Upper lobe of left lung (tissue), 6 donors: ENCODE measurements at places on chromosomes 2 and 18. TPM values are rescaled to one million over a fixed set of nuclear protein-coding genes. Genes with fewer than 3 reads are reported as not detected.

DNA sequence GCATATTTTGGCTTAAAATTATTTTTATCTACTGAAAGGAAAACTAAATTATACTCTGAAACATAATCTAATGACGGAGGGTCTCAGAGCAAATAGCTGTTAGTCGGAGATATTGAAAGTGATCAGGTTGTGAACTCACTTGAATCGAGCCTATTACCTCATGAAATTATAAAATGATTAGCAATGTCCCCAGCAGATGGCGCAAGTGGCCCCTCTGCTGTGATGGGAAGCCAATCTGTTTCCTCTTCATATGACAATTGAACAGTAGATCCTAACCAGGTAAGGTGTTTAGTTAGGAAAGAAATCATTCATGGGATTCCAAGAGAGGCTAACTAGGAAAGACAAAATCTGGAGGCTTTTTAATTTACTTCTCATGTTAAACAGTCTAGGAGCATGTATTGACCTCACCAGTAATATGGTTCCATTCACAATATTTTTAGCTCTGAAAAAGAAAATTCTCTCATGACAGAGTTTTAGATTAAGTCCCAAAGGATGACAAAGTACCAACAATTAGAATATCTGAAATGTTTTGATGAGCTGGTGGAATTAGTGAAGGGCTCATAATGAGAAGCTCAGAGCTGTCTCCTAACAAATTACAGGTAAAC, 29.9 kb upstream of the MPPE1 start:
- no peak for DNase-seq

GRCh38 chr2:234422981-234423431, 73.9 kb downstream of the ARL4C start:
- peak; percentile 41 for DNase-seq

GRCh38 chr2:25387876-25388449, 46.2 kb upstream of the DNMT3A start:
- DNase-seq = peak; percentile 77

DNA sequence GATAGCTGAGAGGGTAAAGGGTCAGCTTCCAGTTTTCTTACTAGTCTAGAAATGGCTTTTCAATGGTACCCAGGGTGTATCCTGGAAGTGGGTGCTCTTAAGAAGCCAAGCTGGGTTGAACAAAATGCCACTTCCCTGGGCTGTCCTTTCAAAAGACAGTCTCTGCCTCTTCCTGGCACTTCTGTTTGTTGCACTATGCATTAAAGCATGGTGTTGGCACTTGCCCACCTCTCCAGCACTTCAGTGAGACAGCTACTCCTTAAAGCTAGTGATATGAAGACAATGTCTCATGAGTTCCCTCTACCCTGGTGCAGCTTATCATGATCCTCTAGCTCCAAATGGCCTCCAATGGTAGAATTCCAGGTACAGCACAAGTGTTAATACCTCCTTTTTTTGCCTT, 74.3 kb upstream of the IGFBP5 start:
- no peak for DNase-seq

DNA sequence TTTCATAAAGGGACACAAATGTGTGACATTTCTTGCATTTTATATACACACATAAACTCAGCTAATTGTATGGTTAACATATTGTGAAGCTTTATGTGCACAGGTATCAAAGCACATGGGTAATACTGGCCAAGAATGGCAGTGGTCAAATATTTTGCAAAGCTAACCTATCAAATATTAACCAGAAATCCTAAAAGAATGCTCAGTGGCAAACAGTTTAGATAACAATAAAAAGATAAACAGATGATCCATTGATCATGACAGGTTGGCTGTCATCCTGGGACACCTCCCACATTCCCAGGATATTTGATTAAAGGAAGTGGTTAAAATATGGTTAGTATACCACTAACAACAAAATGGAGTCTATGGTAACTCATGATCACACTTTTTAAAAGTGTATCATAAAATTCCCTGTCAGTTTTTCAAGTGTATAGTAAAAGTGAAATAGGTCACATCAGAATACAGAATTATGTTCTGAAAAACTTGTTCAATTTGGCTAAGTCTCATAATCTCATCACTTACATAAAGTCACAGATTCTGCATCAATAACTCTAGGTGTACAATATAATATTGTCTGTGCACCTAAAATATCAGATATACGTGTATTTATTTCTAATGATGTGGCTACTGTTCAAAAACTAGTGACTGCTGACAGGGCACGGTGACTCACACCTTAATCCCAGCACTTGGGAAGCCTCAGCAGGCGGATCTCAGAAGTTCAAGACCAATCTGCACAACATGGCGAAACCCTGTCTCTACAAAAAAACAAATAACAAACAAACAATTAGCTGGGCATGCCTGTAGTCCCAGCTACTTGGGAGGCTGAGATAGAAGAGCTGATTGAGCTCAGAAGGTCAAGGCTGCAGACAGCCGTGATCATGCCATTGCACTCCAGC, 48.9 kb downstream of the CDH2 start:
- no peak for DNase-seq

DNA sequence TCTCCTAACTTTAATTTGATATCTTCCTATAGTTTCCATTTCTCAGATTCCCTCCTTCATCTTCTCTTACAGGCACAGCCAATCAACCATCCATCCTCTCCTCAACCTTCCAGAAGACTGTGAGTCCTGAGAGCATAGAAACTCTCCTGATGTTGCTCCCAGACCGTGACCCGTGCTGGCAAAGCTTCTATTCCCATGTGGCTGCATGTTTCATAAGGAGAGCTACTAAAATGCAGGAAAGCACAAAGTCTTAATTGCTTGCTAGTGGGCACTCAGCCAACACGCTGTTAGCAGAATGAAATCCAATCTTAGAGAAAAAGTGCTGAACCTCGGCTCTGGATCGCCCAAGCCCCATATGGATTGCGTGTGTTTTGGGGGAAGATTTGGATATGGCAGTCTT, 1244.7 kb upstream of the ZEB2 start:
- DNase-seq = no peak

DNA sequence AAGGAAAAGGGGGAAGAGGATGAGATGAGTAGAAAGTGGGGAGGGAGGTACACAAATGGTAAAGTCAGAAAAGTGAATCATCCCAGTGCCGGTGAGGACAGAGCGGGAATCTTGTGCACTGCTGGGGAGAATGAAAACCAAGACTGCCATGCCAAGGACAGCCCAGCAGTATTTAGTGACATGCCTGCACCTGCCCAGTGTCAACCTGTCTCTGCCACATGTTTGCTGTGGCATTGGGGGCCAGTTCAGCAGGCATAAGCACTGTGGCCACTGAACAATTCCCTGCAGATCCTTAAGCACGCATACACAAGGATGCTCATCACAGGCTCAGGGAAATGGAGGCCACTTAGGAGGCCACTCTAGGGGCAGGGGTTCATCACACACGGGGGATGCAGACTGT, 5.2 kb upstream of the KCNK3 start:
- no peak for DNase-seq

Gene FER1L5
- total RNA-seq = 0.37 TPM

Gene LRATD1
- total RNA-seq = 3.1 TPM

Gene RAB31
- 86.1 TPM for total RNA-seq

Gene ATF2
- 63.4 TPM for total RNA-seq

Gene CLHC1
- total RNA-seq = 16.8 TPM

Gene APCDD1
- 10.2 TPM for total RNA-seq
